ENCODE measurements at places on chromosomes 12 and 14.
A peak's percentile ranks its signal among the peaks of the same experiment; 100 is the strongest.

DNA sequence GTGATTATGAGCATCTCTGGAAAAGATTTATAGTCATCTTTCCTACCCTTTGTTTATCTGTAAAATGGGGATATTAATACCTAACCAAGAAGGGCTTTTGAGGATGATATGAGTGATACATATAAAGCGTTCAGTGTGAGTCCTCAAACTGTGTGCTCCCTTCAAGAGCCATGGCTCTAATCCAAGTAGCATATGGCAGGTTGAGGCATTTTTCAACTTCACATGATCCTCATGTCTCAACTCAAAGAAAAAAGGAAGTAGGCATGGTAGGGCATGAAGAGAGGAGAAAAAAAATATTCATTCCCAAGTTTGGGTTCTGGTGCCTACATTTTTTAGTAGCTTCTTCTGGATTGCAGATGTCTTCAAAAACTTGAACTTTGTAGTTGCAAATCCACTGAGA, 286.3 kb upstream of the ATP2B1 start:
- no peak for DNase-seq

DNA sequence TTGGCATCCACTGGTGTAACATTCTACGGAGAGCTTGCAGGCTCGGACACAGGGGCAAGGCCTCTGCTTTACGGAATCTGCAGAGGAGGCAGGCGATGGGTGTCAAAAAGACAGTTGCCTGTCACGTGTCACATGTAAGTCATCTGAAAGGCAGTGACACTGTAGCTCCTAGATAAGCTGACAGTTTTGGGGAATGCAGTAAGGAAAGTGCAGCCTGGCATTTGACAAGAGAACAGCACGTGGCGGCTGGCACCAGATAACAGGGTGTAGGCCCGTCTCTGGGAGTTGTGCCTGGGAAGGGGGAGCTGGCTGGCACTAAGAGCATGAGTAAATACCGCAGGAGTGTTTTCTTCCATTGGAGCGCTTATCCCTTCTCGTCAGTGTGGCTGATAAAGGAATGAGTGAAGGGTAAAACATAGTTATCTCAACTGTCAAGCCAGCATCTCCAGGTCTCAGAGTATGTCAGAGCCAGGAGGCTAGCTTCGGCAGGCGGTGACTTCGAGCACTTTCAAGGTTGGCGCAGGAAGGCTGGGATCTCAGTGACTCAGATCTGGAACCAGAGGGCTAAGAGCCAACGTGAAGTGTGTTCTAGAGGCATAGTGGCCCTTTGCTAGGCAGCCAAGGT, 26.1 kb downstream of the ADCK1 start:
- DNase-seq = no peak

DNA sequence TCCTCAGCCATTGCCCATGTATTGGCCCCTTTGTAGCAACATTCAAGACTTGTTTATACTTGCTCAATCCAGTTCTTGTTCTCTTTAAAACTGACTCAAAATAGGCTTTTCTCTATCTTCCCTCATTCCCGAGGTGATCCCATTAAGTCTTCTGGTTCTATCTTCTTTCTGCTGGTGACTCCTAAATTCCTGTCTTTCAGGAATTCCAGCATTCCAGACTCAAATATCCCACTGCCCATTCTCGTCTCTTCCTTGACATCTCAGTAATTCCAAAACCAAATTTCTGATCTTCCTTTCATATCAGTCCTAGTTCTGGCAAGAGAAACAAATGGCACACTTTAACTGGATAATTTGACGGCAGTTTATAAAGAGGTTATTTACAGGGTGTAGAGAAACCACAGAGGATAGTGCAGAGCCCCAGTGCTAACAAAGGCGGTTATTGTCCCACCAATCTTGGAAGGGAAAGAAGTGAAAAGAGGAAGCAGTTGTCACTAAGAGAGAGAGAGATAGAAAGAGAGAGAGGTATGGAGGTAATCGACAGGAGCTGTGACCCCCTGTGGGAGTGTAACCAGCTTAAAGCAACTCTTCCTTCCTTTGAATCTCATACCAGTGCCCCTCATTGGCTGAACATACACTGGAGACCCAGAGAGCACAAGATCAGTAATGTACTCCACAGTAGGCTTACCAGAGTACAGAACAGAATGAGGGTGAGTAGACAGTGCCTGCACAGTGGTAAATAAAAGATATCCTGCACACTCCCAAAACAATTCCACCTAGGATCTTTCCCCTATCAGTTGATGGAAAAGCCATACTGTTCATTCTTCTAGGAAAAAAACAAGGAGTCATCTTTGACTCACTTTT, 177.6 kb upstream of the LMNTD1 start:
- no peak for DNase-seq

DNA sequence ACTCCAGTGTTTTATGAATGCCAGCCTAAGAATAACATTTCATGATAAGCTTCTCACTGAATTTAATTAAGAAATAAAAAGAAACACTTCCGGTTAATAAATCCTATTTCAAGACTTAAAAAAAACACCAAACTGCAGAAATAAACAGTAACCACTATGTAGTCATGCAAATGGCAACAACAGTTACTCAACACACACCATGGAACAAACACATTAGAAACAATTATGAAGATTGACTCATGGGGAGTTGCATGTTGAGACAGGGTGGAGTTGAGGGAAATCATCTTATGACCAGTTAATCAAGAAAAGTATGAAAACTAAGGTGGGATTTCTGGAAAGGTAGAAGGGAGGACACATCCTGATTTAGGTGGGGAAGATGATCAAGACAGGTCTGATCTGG, 52.7 kb downstream of the PLBD1 start:
- DNase-seq = no peak

GRCh38 chr14:24673534-24674203, 39.7 kb upstream of the GZMB start:
- DNase-seq = peak; percentile 34

DNA sequence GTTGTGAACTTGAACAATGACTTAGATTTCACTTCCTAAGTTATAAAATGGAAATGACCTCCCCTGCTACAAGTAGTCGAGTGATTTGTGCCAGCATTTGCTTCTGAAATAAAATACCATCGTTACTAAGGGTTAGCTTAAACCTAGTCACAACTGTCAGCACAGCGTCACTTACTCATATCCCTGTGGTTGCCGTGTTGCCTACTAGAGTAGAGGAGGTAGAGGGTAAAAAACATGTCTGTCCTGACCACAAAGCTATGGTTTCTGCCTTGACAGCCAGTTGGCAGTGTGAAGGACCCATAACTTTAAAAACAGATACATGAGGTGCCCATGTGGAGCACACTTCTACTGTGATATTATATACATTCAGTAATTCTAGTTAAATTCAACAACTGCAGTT, 234.2 kb upstream of the RGS6 start:
- DNase-seq = no peak

DNA sequence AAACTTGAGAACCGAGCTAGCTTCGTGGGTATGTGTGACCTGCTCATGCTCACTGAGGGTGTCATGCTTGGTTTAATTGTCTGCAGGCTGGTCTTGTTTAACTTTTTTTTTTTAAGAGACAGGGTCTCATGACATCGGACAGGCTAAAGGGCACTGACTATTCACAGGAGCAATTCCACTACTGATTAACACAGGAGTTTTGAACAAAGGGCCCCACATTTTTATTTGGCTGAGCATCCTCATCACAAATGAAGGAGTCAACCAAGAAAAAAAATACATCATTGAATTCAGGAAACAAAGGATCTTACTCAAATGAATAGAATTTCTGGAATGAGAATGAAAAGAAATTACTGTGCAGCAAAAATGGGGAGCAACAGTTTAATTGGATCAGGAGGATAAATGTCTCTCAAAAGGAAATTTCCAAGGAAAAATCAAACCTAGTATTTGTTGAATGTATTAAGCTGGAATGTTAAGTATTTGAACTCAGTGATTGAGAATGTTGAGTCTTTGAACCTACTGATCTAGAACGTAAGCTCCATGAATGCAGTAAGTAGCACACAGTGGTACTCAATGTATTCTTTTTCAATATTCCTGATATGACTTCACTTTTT, 20.8 kb upstream of the PYROXD1 start:
- DNase-seq = no peak

DNA sequence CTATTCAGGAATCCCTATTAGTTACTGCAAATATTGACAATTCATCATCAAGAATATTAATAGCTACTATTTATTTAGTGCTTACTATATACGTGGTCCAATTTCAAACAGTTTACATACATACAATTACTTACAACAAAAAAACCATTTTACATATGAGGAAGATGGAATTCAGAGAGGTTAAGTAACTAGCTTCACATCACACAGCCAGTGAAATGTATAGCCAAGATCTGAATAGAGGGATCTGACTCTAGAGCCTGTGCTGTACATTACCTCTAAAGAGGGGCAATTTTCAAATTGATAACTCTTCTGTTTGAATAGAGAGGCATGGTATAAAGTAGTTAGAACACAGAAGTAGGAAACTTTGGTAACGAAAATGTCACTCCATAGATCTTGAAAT, 18.3 kb downstream of the SOX5 start:
- DNase-seq = no peak

GRCh38 chr12:62291864-62292760, 31.9 kb downstream of the USP15 start:
- no peak for DNase-seq
